Renal cortex interstitium (tissue), 15 donors: ENCODE measurements at places on chromosomes 12 and 14.

- DNase-seq: no peak
Observed at GRCh38 chr14:67580336-67581171, 19.5 kb downstream of the PIGH start.

GRCh38 chr12:115667116-115667515 lies 610.4 kb downstream of the MED13L start:
- DNase-seq: no peak

GRCh38 chr14:83960832-83961512 lies 1569.0 kb upstream of the FLRT2 start:
- no peak for DNase-seq

DNA sequence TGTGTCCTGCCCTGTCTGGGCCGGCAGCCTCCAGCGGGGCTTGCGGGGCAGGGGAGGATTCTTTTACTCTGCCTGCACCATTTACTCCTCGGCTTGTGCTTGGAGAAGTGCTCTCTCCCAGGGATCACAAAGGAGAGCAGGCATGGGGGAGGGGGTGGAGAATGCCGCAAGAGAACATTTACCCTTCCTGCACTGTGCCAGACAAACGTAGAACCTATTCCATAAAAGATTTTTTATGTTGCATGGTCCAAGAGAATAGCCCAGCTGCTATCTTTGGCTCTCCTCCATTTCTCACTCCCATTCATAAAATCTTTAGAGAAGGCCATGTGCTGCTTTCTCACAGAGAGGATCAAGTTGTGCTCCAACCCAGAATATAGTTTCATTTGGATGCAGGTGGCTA lies 159.4 kb downstream of the SPTSSA start:
- no peak for DNase-seq

GRCh38 chr12:1758376-1758775 lies 62.0 kb upstream of the LRTM2 start:
- no peak for DNase-seq

GRCh38 chr12:6934110-6934509 lies 6.4 kb downstream of the ATN1 start:
- no peak for DNase-seq

GRCh38 chr14:84375235-84375634 lies 1154.7 kb upstream of the FLRT2 start:
- no peak for DNase-seq

DNA sequence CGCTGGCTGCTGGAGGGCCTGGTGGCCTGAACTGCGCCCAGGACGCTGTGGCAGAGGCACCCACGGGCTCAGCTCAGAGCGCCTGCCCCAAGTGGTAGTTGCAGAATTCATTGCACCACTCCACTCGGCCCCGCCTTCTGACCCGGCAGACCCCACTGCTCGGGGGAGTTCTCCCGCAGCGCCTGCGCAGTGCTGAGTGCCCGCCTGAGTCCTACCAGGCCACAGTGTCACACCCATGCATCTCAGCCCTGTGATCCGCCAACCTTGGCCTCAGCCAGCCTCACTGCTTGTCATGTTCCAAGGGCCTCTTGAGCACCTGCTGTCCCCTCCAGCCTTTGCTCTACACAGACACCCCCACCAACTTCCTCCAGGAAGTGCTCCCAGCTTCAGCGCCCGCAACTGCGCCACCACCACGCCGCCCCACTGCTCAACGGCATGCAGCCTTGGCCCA lies 12.2 kb downstream of the DEGS2 start:
- DNase-seq: no peak

DNA sequence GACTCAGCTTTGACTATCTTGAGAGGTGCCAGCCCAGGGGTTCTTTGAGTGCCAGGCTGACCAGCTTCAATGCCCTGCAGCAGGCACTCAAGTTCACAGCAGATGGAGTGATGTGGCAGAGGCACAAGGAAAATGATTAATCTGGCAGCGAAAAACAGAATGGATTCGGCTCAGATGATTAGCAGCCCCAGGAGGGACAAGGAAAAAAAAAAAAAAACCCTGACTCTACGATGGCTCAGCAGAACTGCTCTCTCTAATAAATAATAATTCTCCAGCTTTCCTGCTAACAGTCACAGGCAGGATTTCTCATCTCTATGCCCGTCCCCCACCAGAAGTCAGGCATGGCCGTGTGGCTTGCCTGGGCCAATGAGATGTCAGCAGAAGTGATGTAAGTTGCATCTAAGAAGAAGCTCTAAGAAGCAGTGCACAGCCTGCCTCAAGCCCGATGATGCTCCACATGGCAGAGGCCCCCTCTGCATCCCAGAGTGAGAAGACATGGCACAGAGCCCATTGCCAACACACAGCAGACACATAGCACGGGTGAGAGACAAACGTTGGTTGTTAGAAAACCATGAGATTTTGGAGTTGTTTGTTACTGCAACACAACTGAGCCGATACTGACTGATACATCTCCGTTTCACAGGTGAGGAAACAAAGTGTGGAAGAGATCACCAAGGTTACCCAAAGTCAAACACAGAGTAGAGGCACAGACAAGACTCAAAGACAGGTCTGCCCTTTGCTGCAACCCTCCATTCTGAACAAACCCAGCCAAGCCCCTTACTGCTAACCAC lies 111.0 kb downstream of the SCARB1 start:
- no peak for DNase-seq

- no peak for DNase-seq
Observed at GRCh38 chr12:109695416-109695815, 18.2 kb upstream of the FAM222A start.

DNA sequence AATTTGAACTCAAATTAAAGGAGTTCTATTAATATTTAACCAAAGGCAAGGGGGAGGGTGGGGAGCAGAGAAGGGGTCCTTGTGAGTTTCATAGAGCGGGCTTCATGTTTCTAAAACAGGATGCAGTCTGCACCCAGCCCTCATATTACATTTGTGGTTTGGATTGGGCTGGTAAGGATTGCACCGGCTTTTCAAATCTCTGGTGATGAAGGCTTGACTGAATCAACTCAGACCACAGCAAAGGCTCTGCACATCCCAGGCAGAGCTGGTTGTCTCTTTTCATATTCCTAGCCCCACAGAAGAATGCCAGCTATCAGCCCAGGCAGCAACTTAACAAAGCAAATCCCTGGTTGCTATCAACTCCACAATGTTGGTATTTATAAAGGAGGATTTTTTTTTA lies 1221.4 kb downstream of the VRK1 start:
- no peak for DNase-seq

DNA sequence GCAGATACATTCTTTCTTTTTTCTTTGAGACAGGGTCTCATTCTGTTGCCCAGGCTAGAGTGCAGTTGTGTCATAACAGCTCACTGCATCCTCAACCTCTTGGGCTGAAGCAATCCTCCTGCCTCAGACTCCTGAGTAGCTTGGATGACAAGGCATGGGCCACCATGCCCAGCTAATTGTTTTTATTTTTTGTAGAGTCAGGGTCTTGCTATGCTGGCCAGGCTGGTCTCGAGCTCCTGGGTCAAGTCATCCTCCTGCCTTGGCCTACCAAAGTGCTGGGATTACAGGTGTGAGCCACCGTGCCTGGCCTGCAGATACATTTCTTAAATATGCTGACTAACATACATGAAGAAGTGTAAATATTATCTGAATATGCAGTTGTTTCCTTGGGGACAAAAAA lies 115.8 kb downstream of the HECTD4 start:
- DNase-seq: no peak

- DNase-seq: no peak
Observed at GRCh38 chr14:24032727-24033418, 18.9 kb upstream of the CARMIL3 start.

DNA sequence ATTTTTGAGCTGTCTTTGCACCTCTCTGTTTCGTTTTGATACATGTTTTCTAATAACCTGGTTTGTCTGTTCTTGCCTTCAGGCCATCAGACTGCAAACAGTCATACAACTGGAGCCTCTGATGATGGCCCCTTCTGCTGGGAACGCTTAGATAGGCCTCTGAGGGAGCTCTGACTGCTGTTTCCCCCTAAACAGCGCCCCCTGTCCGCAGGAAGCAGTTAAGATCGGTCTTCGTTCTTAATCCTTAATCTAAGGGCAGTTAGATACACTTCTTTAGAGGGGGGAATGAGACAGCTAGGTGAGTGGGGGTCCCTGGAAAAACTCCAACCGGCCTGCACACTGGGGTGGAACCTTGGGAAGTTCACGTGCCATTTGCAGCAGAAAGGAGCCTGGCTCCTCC lies 1338.8 kb upstream of the SEL1L start:
- no peak for DNase-seq

DNA sequence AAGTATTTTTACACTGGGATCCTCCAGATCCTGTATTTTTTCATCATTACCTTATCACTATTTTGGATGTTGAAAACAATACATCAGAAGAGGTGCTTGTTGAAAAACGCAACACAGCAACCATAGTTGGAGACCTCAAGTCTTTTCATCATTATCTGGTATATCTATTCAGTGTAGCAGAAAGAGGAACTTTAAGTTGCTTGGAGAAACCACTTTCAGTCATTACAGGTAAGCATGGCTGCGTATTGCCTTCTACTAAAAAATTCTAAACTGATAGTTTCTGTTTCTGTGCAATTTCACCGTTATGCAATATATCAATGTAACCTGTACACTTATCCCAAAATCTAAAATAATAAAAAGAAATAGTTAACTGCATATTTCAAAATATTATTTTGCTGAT lies 32.2 kb upstream of the PTPRQ start:
- DNase-seq: no peak

- DNase-seq: no peak
Observed at GRCh38 chr12:49621651-49622500, 1.5 kb upstream of the PRPF40B start.

DNA sequence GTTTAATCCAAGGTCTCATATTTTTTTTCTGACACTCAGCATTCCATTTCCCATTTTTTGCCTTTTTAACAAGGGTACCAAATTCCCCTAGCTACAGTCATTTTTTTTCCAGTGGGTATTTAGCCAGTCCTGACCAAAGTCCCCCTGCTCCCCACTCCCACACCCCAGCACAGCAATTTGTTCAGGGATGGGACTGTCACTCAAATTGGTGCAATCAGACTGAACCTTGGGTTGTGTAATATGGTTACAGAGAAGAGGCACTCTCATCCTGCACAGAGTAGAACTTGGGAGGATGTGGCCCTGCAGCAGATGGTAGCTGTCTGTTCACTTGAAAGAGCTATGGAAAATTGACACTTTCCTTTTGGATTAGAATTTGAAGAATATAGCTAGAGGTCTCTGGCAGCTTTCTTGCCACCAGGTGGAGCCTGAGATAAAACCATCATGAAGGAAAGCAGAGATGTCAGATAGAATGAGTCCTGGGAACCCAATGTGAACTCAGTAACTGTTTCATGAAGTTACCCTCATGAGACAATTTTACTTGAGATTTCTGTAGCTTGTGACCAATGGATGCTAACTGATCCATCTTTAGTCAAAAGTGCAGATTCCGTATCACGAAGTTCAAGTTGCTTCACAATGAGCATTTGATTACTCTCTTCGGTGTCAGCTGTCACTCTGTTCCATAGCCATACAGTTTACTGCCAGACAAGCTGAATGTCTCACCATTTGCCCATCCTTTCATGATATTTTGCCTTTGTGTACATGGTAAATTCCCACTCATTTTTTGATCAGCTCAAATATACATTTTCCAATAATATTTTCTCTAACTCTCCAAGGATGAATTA lies 394.0 kb upstream of the SYT1 start:
- DNase-seq: peak; percentile 9

DNA sequence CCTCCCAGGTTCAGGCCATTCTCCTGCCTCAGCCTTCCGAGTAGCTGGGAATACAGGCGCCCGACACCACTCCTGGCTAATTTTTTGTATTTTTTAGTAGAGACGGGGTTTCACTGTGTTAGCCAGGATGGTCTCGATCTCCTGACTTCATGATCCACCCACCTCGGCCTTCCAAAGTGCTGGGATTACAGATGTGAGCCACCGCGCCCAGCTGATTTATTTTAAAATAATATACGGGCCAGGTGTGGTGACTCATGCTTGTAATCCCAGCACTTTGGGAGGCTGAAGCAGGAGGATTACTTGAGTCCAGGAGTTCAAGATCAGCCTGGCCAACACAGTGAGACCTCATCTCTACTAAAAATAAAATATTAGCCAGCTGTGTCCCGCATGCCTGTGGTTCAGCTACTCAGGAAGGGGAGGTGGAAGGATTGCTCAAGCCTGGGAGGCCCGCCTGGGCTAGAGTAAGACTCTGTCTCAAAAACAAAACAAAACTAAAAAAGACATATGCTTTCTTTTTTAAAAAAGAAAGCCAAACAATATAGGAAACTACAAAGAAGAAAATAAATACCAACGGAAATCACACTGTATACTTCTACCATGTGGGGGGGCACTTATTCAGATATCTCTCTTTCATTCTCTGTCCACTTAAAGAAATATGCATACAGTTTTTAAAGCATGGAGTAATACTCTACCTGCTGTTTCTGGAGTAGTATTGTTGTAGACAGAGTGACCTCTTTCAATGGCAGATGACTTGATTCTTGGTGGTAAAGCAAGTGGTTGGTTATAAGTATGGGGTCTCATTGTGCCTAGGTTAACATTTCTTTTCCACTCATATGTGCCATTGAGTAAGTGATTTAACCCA lies 930 bp upstream of the MIA2 start:
- no peak for DNase-seq

DNA sequence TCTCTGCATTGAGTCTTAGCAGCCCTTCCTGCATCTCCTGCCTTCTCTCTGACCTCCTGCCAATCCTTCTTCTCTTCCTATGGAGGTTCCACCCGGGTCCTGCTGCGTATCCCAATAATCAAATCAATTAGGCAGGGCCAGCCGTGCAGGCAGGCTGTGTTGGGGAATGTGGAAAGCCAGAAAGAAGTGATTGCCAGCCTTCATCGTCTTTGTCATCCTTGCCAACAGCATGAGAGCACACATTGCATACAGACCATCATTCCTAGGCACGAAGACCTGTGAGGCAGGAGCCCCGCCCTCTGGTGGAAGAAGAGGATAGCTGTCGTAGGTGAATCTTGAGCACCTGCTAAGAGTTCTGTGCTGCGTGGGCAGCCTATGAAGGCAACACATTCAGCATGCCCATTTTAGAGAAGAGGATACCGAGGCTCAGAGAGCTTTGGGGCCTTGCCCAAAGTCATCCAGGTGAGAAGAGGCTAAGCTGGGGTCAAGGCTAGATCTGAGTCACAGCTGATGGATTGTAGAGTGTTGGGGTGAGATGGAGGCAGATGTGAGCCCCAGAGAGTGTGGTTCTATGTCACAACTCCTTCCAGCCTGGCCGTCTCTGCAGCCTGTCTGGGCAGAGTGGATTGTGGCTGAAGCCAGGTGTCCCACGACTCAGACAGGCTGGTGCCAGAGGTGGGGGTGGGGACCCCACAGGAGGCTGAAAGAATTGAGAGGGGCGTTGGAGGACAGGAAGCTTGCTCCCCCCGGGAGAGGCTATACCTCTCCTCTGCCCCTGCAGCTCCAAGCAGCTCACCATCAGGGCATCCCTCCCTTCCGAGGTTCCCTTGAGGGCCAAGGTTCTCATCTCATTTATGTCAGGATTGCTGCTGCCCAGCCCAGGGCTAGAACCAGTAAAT lies 12.7 kb downstream of the C14orf132 start:
- DNase-seq: no peak
